Kidney epithelial cell (primary cell): ENCODE measurements at places on chromosomes 4 and X. TPM values are rescaled to one million over a fixed set of nuclear protein-coding genes. Genes with fewer than 3 reads are reported as not detected.

Gene PAK3
- total RNA-seq: 2.3 and 3.0 TPM in 2 replicates

Gene FAAH2
- 5.3 and 11.5 TPM in 2 replicates for total RNA-seq

Gene SPANXN3
- not detected in 2 replicates for total RNA-seq

Gene INPP4B
- total RNA-seq: 10.9 and 11.6 TPM in 2 replicates

Gene MAMLD1
- total RNA-seq: 2.1 and 3.0 TPM in 2 replicates

Gene PPP1R2C
- total RNA-seq: not detected in 2 replicates

Gene TGIF2LX
- total RNA-seq: not detected in 2 replicates

Gene MAGED4
- total RNA-seq: 20.7 and 32.5 TPM in 2 replicates

Gene MSANTD1
- total RNA-seq: 0.50 TPM in 1 of 2 replicates, not detected in the other

Gene FAM156B
- total RNA-seq: 13.1 and 18.6 TPM in 2 replicates

Gene PRR32
- total RNA-seq: not detected in 2 replicates

Gene ITIH6
- not detected in 2 replicates for total RNA-seq

Gene SPINK2
- not detected in 2 replicates for total RNA-seq

Gene SUPT20HL2
- total RNA-seq: not detected in 2 replicates

Gene NSDHL
- 26.5 and 31.3 TPM in 2 replicates for total RNA-seq

Gene SOD3
- total RNA-seq: 0.75 and 1.2 TPM in 2 replicates

Gene GBA3
- total RNA-seq: not detected in 2 replicates

Gene CSN1S1
- total RNA-seq: not detected in 2 replicates

Gene RASL11B
- 0.67 and 2.1 TPM in 2 replicates for total RNA-seq

Gene BRS3
- total RNA-seq: not detected in 2 replicates

Gene PROM1
- 69.0 and 74.8 TPM in 2 replicates for total RNA-seq

Gene NALF2
- total RNA-seq: 3.6 and 4.6 TPM in 2 replicates

Gene AREG
- total RNA-seq: 95.3 and 98.0 TPM in 2 replicates

Gene CDS1
- total RNA-seq: 18.8 and 18.9 TPM in 2 replicates

Gene MAD2L1
- 8.1 and 11.6 TPM in 2 replicates for total RNA-seq

Gene TMPRSS11F
- not detected in 2 replicates for total RNA-seq

Gene CPEB2
- total RNA-seq: 13.0 and 13.4 TPM in 2 replicates

Gene HTRA3
- total RNA-seq: 4.7 and 5.5 TPM in 2 replicates

Gene PRDM8
- total RNA-seq: 0.17 and 0.55 TPM in 2 replicates

Gene TLR8
- total RNA-seq: not detected in 2 replicates

Gene FATE1
- not detected in 2 replicates for total RNA-seq

Gene CFAP99
- not detected in 2 replicates for total RNA-seq

Gene RAI2
- total RNA-seq: 3.2 and 3.6 TPM in 2 replicates

Gene CORIN
- 0.07 TPM in 1 of 2 replicates, not detected in the other for total RNA-seq

Gene CXCL13
- total RNA-seq: not detected in 2 replicates

Gene NLRP2B
- total RNA-seq: not detected in 2 replicates

Gene PCDH7
- total RNA-seq: 8.2 and 9.7 TPM in 2 replicates

Gene UBA6
- total RNA-seq: 80.3 and 146 TPM in 2 replicates

Gene TCEAL7
- total RNA-seq: 23.1 and 40.1 TPM in 2 replicates

Gene OR13H1
- total RNA-seq: not detected in 2 replicates

Gene LRP2BP
- 0.07 and 0.13 TPM in 2 replicates for total RNA-seq

Gene ABLIM2
- total RNA-seq: 1.3 and 7.2 TPM in 2 replicates

Gene CT83
- not detected in 2 replicates for total RNA-seq

Gene PRRG3
- under 0.01 and 0.33 TPM in 2 replicates for total RNA-seq

Gene ANKRD17
- total RNA-seq: 39.9 and 41.8 TPM in 2 replicates

Gene PSAPL1
- not detected in 2 replicates for total RNA-seq

Gene PACRGL
- 23.0 TPM in 2 replicates for total RNA-seq

Gene ELF2
- 14.3 and 19.8 TPM in 2 replicates for total RNA-seq
